ENCODE measurements at places on chromosomes 2 and 18. TPM values are rescaled to one million over a fixed set of nuclear protein-coding genes. Genes with fewer than 3 reads are reported as not detected.

- H3K36me3 ChIP-seq, result no peaks in the 10 kb centered on the region
- no peaks in the 10 kb centered on the region for H3K4me1 ChIP-seq
- no peak overlapping the region for H3K4me3 ChIP-seq
- no peaks in the 10 kb centered on the region for H3K27me3 ChIP-seq
- no peak for DNase-seq
- H3K27ac ChIP-seq, result no peak overlapping the region
These were observed 89.0 kb downstream of the ZNF521 start for GRCh38 chr18:25262920-25263319.

- no peak overlapping the region for H3K27ac ChIP-seq
- no peaks in the 10 kb centered on the region for H3K27me3 ChIP-seq
- no peak for DNase-seq
- no peak overlapping the region for H3K4me3 ChIP-seq
- no peaks in the 10 kb centered on the region for H3K36me3 ChIP-seq
These were observed 279.5 kb downstream of the RND3 start for GRCh38 chr2:150207979-150208378.

- no peak overlapping the region for H3K4me3 ChIP-seq
- H3K36me3 ChIP-seq, result peaks cover 4% of the 10 kb centered on the region
- no peak overlapping the region for H3K27ac ChIP-seq
- no peak for DNase-seq
These were observed 53.8 kb downstream of the MYO1B start for GRCh38 chr2:191299010-191299409.

DNA sequence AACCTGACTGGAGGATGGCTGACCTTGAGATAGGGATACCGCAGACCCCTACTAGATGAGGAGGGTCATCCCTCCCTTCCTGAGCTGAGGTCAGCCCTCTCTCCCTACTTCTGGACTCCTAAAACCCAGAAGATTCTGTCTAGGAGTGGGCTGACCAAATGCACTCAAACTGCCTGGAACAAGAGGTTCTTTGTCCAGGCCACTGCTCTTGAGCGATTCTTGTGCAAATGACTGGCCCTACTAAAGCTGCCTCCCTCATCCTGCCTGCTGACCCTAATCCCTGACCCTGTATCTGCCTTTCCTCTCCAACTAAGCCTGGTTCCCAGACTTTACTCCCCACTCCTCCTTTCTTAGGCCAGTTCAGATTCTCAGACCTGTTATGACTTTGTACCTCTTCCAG, 56.2 kb downstream of the EFR3B start:
- H3K4me1 ChIP-seq, result no peaks in the 10 kb centered on the region
- no peaks in the 10 kb centered on the region for H3K27me3 ChIP-seq
- no peak overlapping the region for H3K4me3 ChIP-seq
- no peaks in the 10 kb centered on the region for H3K36me3 ChIP-seq
- DNase-seq, result no peak

DNA sequence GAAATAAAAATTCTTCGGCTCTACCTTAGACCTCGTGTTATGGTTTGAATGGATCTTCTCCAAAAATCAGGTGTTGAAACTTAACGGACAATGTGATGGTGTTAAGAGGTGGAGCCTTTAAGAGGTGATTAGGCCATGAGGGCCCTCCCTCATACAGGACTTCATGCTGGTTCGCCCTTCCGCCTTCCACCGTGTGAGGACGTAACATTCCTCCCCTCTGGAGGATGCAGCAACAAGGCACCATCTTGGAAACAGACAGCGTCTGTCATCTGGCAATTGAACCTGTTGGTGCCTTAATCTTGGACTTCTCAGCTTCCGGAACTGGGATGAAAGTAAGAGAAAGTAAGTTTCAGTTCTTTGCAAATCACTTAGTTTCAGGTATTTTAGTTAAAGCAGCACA, 126.3 kb upstream of the SPRED2 start:
- H3K36me3 ChIP-seq, result no peaks in the 10 kb centered on the region
- no peak for DNase-seq
- peaks cover 30% of the 10 kb centered on the region for H3K27me3 ChIP-seq
- H3K27ac ChIP-seq, result no peak overlapping the region

DNA sequence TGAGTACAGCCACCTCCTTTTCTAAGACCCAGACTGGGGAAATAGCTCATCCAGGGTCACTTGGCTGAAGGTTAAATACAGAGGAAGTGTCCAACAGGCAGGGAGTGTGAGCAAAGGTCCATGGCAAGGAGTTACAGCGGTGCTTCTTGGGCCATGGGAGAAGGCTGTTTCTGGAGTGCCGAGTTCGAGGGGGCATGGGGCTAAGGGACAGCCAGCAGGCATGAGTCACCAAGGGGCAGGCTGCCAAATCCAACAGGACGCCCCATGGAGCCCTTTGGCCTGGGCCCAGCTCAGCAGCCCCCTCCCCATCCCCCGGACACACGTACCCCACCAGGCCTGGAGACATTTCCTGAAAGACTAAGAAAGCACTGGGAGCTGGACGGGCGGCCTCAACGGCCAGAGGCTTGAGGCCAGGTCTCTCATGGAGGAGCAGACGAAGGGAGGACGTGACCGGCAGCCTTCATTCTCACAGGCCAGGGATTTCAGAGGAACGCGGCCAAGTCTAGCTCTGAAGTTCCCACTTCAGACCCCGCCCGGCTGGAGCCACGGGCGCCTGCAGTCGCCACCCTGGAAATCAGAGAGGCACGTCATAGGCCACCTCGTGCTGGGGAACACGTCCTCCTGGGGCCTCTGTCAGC, 160.4 kb downstream of the SMAD7 start:
- H3K27ac ChIP-seq, result no peak overlapping the region
- peaks cover 3% of the 10 kb centered on the region for H3K27me3 ChIP-seq

DNA sequence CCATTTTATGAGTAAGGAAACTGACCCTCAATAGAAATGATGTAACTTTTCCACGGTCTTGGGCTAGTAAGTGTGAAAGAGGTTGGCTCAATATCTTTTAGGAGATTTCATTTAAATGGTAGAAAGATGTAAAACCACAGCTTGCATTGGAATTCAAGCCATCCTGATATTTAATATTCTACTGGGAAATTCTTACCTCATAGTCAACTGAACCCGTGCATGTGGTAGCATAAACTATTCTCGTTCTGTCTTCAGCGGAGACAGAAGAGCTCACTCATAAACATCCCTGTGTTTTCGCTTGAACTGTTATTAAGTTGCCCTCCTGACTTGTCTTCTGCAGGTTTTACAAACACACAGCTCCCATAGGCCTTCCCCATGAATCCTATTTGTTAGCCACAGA, 8.5 kb upstream of the SPATS2L start:
- no peak overlapping the region for H3K27ac ChIP-seq
- H3K27me3 ChIP-seq, result peaks cover 14% of the 10 kb centered on the region
- no peaks in the 10 kb centered on the region for H3K36me3 ChIP-seq
- no peak for DNase-seq

- no peak overlapping the region for H3K27ac ChIP-seq
- H3K4me3 ChIP-seq, result no peak overlapping the region
- no peaks in the 10 kb centered on the region for H3K36me3 ChIP-seq
- no peaks in the 10 kb centered on the region for H3K4me1 ChIP-seq
These were observed 923.6 kb downstream of the CCDC85A start for GRCh38 chr2:57107353-57107752.

DNA sequence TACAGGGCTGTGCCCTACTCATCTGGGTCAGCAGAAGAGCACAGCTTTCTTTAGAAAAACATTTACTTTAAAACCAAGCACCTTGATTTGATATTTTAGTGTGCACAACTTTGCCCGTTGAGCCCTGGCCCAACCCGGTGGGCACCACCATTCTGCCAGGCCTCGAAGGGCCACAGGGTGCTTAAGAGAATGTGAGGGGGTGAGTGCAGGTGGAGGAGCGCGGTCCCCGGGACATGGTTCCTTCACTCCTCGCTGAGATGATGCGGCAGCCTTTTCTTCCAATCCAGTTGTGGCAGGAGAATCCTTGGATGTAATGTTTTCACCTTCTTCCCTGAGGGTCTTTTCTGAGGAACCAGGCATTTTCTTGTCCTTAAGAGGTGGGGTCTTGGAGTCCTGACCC, 119.0 kb downstream of the RPIA start:
- H3K36me3 ChIP-seq, result no peaks in the 10 kb centered on the region
- H3K27ac ChIP-seq, result no peak overlapping the region
- H3K4me3 ChIP-seq, result no peak overlapping the region
- no peaks in the 10 kb centered on the region for H3K4me1 ChIP-seq

DNA sequence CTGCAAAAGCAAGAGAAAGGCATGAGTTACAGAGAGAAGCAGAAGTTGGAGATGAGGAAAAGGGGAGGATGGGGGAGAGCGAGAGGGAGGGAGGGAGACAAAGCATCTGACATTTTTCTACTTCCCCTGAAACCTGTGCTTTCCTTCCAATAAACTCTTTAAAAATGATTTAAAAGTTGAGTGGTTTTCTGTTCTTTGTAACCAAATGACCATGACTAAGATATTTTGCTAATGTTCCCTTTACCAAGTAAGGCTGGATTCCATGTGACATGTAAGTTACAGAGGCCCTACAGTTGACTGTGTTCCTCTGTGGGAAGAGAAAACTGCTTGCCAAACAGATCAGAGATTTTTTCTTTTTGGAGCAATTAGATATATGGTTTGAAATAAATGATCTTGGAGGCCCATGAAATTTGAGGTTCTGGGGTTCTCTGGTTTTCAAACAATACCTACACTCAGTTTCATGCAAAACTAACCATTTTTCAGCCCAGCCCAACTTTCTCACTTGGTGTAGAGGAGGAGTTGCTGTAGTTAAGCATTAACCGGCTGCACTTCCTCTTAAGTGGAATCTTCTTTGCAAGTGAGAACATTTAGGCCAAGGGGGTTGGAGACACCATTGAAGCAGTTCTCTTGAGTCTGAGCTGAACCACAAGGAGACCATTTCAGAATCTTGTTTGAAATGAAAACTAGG, 34.5 kb downstream of the INSIG2 start:
- no peak overlapping the region for H3K4me3 ChIP-seq
- no peaks in the 10 kb centered on the region for H3K36me3 ChIP-seq
- no peak for DNase-seq
- H3K27ac ChIP-seq, result no peak overlapping the region

DNA sequence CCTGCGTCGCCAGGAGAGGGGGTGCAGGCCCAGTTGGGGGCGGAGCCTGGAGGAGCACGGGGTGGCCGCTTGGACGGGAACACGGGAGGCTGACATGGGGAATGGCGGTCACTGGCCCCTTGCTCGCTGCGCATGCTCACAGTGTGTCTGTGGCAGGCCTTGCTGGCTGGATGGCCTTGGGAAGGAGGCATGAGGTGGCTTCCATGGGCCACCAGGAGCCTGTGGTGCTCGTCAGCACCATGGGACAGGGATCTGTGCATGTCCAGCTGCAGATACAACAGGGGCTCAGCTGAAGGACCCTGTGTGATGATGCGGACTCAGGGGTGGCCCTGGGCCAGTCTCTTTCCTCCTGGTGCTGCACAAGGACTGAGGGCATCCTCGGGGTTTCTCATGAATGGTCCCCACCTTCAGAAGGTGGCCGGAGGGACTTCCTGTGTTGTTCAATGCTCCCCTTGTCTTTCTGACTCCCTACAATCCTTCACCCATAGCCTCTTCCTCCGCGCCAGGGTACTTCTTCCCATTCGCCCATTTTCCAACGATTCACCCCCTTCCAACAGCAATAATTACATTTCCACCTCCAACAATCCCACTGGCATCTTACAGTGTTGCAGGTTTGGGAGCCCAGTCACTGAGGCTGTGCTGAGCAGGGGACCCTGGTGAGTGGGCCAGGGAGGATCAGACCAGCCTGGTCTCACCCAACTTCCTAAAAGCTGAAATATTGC, 3.4 kb upstream of the SP140L start:
- peak overlapping the region; percentile 8 for H3K27ac ChIP-seq
- no peak for DNase-seq
- H3K36me3 ChIP-seq, result peaks cover 34% of the 10 kb centered on the region
- H3K4me1 ChIP-seq, result peaks cover 84% of the 10 kb centered on the region

DNA sequence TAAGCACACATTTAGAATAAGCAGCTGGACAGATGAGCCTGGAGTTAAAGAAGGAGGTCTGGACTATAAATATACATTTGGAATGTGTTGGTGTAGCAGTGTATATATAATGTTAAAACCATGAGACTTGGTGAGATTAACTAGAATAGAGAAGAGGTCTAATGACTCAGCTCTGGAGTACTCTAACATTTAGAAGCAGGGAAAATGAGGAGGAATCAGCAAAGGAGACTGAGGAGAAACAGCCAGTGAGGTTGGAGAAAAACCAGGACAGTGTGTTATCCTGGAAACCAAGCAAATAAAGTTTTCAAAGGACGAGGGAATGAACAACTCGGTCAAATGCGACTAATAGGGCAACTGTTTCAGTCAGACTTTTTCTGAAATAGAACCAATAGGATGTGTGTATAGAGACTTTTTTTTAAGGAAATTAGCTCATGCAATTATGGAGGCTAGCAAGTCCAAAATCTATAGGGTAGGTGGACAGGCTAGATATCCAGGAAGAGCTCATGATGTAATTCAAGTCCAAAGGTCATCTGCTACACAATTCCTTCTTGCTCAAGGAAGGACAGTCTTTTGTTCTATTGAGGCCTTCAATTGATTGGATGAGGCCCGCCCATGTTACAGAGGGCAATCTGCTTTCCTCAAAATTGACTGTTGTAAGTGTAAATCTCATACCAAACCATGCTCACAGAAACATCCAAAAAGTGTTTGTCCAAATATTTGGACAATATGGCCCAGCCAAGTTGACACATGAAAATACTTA, 10.8 kb upstream of the SESTD1 start:
- no peaks in the 10 kb centered on the region for H3K36me3 ChIP-seq
- no peak overlapping the region for H3K4me3 ChIP-seq
- DNase-seq, result no peak

GRCh38 chr2:46394649-46395510, 84.5 kb upstream of the TMEM247 start:
- no peaks in the 10 kb centered on the region for H3K36me3 ChIP-seq
- peaks cover 20% of the 10 kb centered on the region for H3K27me3 ChIP-seq
- H3K4me1 ChIP-seq, result peaks cover 20% of the 10 kb centered on the region

DNA sequence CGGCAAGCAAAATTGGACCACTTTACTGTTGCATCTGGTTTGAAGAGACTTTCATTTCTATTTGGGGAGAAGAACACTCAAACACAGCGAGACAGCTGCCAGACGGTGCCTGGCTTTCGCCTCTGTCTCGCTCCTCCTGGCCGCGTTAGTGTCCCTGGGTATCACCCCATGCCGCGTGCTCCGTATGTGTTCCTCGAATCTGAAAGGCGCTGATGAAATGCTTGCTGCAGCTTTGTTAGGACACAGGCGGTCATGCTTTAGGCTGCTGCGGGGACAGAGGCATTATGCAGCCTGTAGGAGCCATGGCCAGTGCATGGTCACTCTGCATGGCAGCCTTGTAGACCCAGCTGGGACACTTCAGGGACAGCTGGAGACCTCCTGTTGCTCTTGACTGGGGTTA, 53.9 kb downstream of the LDLRAD4 start:
- H3K4me1 ChIP-seq, result peaks cover 63% of the 10 kb centered on the region
- H3K27ac ChIP-seq, result no peak overlapping the region
- H3K36me3 ChIP-seq, result peaks cover 11% of the 10 kb centered on the region
- no peak for DNase-seq

TEX44 gene
- total RNA-seq, result not detected

ST8SIA3 gene
- total RNA-seq, result not detected

YIPF4 gene
- 39.4 TPM for total RNA-seq

GRHL1 gene
- 1.5 TPM for total RNA-seq

GALNT14 gene
- total RNA-seq, result 0.27 TPM
